Stimulated activated CD8-positive, alpha-beta memory T cell treated with anti-CD3 and anti-CD28 coated beads, Interleukin-4, amount 100 ng/mL, for 4 hours (primary cell): ENCODE measurements at places on chromosomes 5 and 9.

DNA sequence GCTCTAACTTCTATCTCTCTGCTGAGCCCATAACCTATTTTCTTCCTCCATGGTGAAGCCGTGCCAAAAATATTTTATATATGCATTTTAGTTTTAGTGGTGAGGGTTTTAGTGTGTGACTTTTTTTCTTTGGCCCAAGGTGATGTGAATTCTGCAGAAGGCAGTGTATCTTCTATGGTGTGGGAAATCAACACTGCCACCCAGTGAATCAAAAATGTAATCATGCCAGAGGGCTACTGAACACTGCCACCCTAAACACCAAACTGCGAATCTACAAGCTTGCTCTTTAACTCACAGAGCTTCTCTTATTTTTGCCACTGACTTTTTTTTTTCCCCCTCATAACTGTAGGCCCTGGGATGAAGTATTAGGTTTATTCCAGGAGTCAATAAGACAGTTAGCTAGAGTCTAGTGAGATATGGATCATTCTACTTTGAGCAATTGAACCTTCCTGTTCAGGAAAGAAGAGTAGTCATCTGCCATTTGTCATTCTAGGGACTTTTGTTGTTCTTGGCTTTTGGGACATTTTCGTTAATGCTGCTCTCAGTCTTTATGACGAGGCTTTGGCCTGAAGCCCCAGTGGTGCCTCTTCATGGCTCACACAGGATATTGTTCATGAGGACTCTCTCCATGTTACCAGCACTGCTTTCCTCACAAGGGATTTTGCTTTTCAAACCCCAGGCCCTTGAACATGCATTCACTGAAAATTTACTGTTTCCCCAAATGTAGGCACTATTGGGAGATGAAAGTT is 53.1 kb downstream of the C7 start:
- no peak for DNase-seq

DNA sequence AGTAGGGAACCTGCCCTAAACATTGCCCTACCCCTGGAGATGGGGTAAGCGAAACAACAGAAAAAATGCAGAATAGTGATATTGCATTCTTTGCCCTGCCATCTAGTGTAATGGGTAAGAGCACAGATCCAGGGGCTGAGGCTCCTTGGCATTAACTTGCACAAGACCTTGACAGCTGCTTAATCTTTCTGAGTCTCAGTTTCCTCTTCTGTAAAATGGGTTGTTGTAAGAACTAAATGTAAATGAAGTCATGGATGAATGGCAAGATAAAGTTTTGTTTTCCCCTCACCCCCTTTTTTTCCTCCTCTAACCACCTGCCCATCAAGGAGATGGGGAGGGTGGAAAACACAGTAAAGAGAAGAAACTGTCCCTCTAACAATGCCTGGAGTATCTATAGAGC is 47.7 kb upstream of the ZNF366 start:
- no peak for DNase-seq

DNA sequence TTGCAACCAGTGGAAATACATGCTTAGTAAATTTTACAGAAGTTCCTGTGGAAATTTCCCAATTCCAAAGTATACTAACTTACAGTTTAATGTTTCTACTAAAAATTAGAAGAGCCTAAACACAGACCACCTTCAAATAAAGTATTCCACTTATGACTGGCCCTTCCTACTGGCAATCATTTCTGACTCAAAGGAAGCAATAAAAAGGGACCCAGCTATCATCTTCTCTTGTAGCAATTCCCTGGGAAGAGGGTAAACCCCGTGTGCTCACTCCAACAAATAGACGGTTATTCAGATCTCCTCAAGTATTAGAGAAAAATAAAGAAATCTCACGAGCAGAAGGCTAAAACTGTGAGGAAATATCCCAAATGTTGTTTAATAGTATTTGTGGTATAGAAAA is 43.3 kb downstream of the GOLPH3 start:
- DNase-seq, result no peak

DNA sequence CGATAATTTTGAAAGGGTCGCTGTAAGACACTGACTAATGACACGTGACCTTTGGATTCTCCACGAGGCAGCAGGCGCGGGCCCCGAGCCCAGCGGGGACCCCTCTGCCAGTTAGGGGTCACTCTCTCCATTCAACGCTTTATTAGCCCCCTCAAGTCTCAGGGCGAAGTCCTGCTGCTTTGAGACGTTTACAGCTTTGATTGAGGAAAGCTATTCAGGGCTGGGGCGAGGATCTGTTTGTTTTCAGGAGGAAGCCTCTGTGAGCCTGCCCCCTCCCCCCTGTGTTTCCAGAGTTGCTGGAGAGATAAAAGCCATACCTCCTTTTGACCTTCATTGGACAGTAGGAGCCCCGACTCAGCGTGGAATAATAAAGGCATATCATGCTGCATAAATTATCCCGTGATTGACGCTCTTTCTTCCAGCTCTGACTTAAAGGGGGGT is 31.4 kb upstream of the MSX2 start:
- no peak for DNase-seq

- no peak for DNase-seq
Observed at GRCh38 chr5:51495672-51496071, 112.4 kb downstream of the ISL1 start.

DNA sequence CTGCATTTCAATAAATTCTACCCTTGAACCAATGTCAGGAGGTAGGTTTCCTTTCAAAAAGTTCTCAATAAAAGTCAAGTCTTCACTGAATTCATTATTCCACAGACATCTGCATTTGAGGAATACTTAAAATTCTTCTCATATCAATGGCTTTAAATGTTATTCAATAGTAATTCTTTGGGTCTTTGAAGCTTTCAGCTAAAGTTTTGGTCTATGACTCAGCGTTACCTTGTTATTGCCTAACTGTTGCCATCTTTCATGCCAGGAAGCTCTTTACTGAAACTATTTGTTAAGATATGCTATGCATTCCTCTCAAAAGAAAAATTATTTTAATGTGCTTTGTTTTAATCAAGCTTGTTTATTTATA is 170.5 kb downstream of the NNT start:
- DNase-seq, result no peak

GRCh38 chr9:133874060-133874657 is 118.0 kb downstream of the VAV2 start:
- DNase-seq, result no peak

- peak; percentile 57 for DNase-seq
Observed at GRCh38 chr5:157271740-157272271, 5.9 kb downstream of the CYFIP2 start.

GRCh38 chr5:122694884-122695283 is 80.0 kb upstream of the SNX2 start:
- no peak for DNase-seq

DNA sequence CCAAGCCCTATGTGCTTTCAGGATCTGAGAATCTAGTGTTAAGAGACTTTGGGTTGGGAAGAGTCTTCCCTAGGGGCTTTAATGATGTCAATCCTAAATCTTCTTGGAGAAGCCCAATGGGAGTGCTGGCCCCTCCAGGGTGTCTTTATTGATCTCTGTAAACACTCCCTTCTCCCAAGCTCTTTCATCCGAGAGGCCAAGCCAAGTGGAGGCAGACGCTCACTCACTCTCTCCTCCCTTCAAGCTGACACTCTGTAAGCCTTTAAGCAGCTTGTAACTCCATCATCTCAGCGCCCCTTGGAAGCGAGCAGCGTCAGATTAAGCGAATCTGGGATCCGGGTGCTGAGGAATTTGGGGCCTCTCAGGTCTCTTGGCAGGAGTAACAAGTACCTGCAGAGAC is 37.7 kb downstream of the SPARC start:
- no peak for DNase-seq
